ENCODE measurements at places on chromosomes 16 and 17.
A peak's percentile ranks its signal among the peaks of the same experiment; 100 is the strongest.

- DNase-seq = no peak
Observed at GRCh38 chr16:11160676-11161115, 95.3 kb downstream of the SOCS1 start.

- DNase-seq = no peak
Observed at GRCh38 chr17:45813048-45813725, 29.1 kb downstream of the CRHR1 start.

GRCh38 chr17:56549501-56549900, 44.0 kb upstream of the NOG start:
- DNase-seq = no peak

DNA sequence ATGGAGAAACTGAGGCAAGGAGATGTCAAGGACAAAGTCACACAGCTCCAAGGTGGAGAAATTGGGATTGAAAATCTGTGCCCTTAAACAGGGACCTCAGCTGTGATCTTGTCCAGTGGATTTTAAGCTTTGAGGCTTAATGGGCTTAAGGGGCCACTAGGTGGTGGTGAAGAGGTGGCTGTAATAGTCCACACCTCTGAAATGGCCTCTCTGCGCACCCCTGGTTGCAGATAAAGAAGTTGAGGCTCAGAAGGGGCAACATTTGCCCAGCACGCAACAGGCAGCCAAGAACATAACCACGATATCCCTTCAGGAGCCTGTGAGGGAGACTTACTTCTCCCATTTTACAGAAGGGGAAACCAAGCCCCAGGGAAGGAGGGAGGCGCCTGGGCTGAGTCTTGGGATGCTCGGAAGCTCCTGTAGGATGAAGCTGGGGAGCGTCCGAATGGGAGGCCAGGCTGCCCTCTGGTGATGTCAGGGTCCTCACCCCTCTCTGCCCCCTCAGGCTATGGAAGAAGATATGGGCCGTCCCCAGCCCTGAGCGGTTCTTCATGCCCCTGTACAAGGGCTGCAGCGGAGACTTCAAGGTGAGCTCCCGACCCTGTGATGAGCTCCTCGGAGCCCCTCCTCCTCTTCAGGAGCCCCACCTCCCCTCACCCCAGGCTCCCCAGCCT, 43.7 kb downstream of the IL21R start:
- no peak for DNase-seq

DNA sequence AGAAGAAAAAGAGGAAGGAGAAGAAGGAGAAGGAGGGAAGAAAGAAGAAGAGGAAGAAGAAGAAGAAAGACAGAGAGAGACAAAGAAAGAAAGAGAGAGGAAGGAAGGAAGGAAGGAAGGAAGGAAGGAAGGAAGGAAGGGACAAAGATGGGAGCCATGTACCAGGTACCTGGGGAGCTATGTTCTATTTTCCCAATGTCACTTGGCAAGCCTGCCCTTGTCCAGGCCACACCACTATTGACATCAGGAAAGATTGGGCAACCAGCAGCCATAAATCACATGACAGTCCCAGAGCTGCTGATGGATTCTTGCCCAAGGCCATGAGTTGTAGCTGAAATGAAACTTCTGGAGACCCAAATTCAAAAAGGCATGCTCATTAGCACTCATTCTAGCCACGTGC, 2.7 kb upstream of the CES1 start:
- no peak for DNase-seq

- no peak for DNase-seq
Observed at GRCh38 chr17:869086-869485, 86.9 kb downstream of the MRM3 start.

GRCh38 chr16:77273-77806, 685 bp upstream of the MPG start:
- DNase-seq = no peak

DNA sequence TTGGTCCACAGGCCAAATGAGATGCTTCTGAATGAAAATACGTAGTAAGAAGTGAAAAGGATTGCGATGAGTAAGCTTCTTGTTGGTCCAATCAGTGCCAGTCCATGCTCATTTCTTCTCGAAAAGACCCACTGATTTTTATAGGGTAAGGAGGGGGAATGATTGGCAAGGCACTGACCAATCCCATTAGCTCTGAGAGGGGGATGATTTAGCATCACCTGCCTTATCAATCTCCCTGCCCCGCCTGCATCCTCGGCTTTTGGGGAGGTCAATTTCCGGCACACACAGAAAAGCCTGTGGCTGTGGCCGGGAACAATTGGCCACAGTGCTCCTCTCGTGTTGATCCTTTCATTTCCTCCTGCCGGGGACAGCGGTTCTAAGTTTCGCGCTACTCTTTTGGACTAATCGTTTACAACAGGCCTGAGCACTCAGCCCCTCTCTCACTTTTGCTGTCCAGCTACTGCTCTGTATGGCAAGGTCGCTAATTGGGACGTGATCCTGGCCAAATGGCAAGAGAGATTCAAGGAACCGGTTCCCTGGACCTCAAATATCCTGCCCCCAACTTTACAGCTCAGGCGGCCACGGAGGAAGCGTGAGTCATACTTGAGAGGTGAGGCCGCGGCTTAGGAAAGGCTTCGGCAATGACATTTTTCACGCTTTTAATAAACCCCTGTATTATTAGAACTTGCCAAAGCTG, 43.1 kb downstream of the TBX4 start:
- no peak for DNase-seq

GRCh38 chr16:80968386-80969113, 38.1 kb downstream of the CMC2 start:
- DNase-seq = peak; percentile 96

DNA sequence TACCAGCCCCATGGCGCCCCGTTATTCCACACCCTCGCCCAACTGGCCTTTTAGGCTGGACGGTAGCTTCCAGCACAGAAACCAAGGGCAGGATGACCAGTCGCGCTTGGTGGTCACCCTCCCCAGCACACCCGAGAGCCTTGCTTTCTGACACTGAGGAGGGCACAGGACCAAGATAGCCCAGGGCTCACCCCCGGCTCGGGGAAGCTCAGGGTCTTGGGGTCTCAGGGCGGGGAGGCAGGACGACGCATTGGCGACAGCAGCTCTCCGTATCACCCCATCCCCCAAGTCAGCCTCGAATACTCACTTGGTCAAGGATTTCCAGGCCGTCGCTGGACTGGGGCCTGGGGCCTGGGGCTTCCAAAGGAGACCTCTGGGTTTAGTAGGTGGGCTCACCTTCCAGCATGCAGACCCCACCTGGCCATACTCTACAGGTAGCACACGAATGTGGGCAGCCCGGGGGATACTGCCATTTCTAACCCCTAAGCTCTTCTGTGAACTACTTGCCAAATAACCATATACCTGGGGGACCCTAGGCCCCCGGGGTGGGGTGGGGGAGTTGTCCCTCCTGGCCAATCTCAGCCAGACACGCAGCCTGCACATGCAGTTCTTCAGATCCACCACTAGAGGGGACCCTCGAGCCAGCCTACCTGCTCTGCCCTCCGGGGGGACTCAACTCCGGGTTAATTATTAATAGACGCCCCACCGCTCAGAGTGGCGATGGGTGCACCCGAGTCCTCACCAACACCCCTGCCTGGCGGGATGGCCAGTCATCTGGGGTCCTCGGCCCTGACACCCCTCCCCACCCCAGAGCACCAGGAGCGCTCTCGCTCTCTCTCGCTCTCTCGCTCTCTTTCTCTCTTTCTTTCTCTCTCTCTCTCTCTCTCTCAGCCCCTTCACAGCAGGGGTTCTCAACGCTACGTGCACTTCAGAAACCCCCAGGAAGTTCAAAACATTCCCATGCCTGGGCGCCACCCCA, 30.0 kb downstream of the TBC1D16 start:
- peak; percentile 24 for DNase-seq

- peak; percentile 54 for DNase-seq
Observed at GRCh38 chr17:20156196-20157000, 147.2 kb downstream of the SPECC1 start.

DNA sequence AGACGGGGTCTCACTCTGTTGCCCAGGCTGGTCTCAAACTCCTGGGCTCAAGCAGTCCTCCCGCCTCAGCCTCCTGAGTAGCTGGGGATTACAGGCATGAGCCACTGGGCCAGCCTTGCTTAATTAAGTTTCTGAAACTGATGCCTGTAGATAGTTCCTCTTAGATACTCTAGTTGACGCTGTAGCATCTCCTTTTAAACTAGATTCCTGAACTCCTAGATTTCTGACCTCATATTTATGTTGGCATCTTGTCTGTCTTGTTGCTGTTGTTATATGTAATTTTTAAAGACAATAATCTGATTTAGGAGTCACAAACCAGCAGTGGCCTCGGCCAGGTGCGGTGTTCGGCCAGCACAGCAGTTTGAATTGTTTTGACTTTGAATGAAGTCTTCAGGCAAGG, 37.5 kb downstream of the DHRS7B start:
- no peak for DNase-seq

GRCh38 chr17:17057057-17057551, 14.8 kb downstream of the MPRIP start:
- no peak for DNase-seq

Measured in kidney glomerular epithelial cell (primary cell).